Amniotic stem cell (primary cell): ENCODE measurements at places on chromosomes 7 and 10.

DNA sequence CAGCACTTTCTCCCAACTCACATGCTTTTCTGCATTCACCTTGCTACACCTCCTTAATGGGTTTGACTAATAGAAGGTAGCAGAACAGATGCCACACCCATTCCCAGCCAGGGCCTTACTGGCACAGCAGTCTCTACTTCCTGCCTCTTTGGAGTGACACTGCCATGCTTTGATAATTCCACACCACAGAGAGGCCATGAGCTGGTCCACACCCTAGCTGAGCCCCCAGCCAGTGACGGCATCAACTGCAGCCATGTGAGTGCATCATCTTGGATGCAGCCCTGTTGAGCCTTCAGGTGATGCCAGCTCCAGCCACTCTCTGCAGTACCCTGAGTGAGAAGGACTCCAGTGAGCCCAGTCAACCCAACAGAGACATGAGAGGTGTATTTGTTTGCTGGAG, 27.5 kb upstream of the EZH2 start:
- DNase-seq = no peak

DNA sequence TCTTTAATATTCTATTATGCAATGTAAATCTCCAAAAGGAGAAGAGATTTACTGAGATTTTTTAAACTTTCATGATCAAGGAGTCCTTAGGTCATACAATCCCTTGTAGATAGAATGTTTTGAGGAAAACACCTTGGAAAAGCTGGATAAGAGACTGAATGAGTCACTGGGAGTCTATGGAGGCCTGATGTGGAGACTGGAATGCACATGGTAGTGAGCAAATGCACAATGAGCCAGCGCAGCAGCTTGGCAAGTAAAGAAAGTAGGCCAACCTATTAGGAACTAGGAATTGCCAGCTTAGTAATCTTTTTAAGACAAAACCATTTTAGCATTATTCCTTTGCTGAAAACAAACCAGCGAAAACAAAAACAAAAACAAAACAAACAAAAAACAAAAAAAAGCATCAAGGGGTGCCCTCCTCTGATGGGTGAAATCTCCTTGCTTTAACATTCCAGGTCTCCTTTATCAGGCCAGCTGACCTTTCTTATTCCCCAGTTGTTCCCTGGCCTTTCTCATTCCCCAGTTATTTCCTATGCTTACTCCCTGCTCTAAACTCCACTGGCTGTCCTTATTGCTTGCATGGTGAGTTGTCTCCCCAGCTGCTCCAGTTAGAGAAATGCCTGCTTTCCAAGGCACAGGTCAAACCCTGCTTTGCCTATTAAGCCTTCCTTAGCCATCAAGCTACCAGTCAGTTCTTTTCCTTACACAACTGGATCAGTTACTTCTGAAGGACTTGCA, 135.8 kb downstream of the PLCE1 start:
- DNase-seq = peak; percentile 60

DNA sequence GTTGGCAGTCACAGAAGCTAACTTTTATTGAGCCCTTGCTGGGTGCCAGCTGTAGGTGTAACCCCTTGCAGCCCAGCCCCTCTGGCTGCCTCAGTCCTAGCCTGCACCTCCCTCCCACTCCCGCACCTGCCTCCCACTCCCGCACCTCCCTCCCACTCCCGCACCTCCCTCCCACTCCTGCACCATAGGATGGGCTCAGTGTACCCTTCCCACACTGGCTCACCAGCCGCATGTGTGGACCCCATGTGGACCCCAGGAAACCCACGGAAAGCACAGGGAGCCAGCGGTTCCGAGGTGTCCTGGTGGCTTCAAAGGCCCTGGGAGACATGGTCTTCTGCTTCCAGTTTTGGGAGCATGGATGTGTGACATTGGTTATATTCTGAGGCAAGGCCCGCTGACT, 132.9 kb downstream of the EBF3 start:
- DNase-seq = no peak

- DNase-seq = no peak
These were observed 7.5 kb downstream of the CPA1 start for GRCh38 chr7:130387628-130388403.

GRCh38 chr7:14836571-14837189, 65.9 kb downstream of the DGKB start:
- DNase-seq = peak; percentile 81

DNA sequence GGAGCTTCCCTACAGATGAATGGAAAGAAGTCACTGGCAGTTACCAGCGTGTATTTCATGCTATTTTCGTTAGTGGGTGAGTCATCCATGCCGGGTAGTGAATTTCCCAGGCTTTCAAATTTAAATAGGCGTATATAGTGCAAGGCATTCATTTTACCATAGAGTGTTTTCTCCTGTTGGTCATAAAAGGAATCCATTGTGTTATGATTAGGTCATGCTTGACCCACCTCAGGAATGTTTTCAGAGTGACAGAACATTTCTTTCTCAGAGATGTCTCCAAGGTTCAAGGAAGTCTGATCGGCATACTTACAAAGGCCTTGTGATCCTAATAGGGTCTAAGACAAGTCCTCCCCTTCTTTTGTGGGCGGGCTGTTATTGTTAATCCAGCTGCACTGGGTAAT, 110.7 kb downstream of the AKR1D1 start:
- DNase-seq = peak; percentile 12

DNA sequence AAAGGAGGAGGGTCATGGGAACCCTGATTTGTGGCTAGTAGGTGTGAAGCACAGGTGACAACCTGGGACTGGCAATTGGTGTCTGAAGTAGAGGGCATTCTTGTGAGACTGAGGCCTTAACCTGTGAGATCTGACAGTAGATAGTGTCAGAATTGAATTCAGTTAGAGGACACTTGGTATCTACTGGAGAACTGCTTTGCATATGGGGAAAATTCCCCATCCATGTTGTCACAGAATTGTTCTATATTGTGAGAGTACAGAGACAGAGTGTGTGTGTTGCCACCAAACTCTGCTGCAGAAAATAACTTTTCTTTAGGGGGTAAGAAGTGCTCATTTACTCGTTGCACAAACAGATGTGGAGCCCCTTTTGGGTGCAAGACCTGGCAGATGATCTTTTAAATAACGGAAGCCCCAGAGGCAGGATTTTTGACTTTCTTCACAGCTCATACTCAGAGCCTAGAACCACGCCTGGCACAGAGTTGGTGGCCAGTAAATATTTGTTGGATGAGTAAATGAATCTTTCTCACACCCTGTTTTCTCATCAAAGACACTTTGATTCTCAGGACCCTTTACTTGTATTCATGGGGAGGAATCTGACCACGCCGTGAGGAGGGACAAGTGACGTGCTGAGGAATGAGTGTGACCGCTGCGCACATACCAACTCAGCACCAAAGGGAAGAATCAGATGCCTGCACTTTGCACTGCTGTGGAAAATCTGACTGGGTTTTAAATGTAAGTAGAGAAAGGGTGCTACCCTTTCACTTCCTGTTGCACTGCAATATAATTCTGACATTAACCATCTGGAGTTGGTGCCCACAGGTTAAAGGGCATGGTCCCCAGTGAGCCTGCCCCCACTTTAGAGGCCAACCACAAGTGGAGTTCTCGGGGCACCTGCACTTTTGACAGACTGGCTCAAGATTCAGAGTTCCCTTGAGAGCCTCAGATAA, 39.2 kb upstream of the SDHAF3 start:
- DNase-seq = no peak

GRCh38 chr7:3065724-3066143, 22.1 kb upstream of the CARD11 start:
- no peak for DNase-seq

GRCh38 chr7:39272111-39272510, 294.1 kb upstream of the YAE1 start:
- no peak for DNase-seq

GRCh38 chr7:71735961-71736556, 604.1 kb downstream of the GALNT17 start:
- DNase-seq = peak; percentile 5

- DNase-seq = no peak
These were observed 29.6 kb downstream of the AMZ1 start for GRCh38 chr7:2717293-2718261.

GRCh38 chr7:120402079-120402767, 129.2 kb downstream of the KCND2 start:
- DNase-seq = no peak

GRCh38 chr7:50791938-50792341, 9.2 kb upstream of the GRB10 start:
- no peak for DNase-seq
